Substantia nigra (tissue), 51 donors: ENCODE measurements at places on chromosomes 7 and 10.
A peak's percentile ranks its signal among the peaks of the same experiment; 100 is the strongest.

GRCh38 chr7:94923412-94923811 lies 16.0 kb downstream of the PPP1R9A start:
- DNase-seq = no peak

DNA sequence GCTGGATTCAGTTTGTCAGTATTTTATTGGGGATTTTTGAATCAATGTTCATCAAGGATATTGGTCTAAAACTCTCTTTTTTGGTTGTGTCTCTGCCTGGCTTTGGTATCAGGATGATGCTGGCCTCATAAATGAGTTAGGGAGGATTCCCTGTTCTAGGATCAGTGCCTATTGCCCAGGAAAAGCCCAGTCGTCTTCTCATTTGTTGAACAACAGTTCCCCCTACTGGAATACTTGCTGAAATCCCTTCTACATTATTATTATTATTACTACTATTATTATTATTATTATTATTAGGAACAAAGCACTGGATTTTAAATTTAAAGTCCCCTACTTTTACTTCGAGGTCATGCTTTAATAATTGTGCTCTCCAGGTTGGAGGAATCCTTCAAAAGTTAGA lies 528.9 kb downstream of the MAGI2 start:
- DNase-seq = no peak

GRCh38 chr7:43516581-43517342 lies 66.1 kb upstream of the STK17A start:
- no peak for DNase-seq

GRCh38 chr7:139995017-139995915 lies 67.5 kb downstream of the PARP12 start:
- peak; percentile 47 for DNase-seq

DNA sequence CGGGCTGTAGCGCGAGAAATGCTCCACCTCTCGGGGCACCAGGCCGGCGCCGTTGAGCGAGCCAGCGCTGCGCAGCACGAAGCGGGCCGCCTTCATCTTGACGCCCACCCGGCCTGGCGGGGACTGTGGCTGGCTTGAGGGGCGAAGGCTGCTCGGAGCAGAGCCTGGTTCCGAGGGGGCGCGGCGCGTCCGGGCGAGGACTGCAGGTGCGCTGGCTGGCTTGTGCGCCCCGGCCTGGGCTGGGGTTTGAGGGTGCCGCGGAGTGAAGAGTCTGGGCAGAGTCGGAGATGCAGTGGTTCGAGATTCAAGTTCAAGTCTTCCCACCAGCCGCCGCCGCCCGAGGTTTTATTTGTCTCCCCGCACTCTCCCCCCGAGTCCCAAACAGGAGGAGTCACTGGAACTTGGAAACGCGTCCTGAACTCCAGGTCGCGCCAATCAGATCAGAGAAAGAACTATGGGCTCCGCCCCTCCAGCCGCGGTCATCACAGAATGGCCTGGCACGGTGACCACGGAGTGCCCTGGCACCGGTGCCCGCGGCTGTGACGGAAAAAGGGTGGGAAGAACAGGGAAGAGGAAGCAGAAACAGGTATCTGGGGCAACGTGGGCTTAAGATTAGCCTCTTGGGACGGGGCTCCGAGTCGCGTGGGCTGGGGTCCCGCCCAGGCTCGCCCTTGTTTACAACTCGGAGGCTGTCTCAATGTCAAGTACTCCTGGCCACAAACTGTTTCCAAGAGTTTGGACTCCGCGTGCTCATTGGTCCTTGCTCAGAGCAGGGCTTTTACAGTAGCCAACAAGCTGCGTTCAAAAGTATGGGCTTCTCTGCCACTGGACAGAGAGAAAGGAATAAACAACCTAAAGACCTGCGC lies at the start of gene PDK4:
Gene PDK4 (minus strand): TSS at position 319 of the 866 bp plus-strand sequence. CDS start 223 bp downstream, at position 96.
- DNase-seq = peak; percentile 84

- no peak for DNase-seq
These were observed 74.5 kb downstream of the DNAJC1 start for GRCh38 chr10:21929070-21929469.

DNA sequence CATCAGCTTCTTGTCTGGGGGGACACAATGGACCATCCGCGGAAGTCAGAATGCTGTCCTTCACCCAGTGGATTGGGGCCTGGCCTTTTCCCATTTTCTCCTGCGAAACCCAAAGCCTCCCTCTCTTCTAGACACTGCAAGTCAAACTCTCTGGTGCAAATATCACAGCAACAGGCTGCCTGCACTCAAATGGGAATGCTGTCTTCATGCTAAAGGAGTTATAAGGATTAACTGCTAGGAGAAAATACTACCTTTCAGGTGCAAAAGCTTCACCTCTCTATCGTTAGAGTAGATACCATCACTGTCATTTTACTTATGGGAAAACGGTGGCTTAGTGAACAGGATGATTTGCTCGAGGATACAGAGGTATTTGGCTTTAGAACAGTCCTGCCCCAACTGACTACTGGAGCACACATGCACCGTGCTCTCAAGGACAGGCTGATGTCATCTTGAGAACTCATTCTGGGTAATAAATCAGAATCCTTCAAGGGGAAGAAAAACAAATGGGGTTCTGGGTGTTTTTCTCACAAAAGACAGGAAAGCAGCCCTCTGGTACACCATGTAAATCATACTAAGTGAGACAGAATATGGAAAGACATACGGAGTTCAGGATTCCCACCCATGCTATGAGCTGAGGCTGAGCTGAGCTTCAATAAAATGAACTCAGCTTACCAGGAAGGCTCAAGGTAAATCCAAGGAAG lies 100.9 kb downstream of the SAMD9 start:
- no peak for DNase-seq

- no peak for DNase-seq
These were observed 428.8 kb downstream of the KCNMA1 start for GRCh38 chr10:77208684-77209256.

GRCh38 chr7:66443946-66444345 lies 184.7 kb upstream of the KCTD7 start:
- no peak for DNase-seq

DNA sequence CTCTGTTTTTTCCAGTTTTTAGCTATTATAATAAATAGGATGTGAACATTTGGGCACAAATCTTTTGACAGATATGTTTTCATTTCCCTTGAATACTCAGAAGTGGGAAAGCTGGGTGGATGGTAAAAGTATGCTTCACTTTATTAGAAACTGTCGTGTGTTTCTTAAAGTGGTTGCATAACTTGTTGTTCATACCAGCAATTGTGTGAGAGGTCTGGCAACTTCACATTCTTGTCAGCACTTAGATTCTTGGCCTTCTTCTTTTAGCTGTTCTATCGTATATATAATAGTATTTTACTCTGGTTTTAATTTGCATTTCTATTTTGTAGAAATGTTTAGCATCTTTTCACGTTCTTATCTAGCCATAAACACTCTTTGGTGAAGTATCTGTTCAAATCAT lies 894.4 kb downstream of the KCNMA1 start:
- DNase-seq = no peak

DNA sequence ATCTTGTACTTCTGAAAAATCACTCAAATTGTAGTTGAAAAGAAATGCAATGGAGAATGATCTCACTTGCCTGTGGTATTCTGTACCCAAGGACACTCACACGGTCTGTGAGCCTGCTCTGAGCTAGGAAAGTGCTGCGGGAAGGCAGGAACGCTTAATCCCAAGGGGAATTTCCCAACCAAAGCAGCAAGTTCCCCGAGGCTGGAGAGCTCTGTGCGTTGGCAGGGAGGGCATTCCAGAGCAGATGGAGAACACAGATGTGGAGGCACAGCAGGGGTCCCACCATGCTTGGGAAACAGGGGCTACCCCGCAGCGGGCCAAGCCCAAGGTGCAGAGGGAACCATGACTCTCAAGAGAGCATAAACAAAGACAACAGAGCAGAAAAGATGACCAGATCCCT lies 13.6 kb downstream of the SVIL start:
- DNase-seq = no peak

GRCh38 chr10:287026-287709 lies 151.9 kb downstream of the ZMYND11 start:
- DNase-seq = no peak

DNA sequence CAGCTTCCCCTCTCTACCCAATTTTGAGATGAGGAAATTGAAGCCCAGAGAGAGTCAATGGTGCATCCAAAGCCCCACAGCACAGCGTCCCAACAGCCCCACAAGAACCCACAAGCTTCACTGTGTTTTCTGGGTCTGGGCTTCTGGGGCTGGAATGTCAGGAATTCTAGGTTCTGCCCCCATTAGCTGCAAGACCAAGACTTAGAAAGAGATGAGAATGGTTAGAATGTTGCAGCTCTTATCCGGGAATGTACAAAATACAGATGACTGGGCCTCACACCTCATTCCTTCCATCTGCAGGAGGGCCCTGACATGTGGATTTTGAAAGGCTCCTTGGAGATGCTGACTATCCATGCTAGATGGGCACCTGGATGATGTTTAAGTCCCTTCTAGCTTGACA lies 6.0 kb upstream of the SGPL1 start:
- no peak for DNase-seq

DNA sequence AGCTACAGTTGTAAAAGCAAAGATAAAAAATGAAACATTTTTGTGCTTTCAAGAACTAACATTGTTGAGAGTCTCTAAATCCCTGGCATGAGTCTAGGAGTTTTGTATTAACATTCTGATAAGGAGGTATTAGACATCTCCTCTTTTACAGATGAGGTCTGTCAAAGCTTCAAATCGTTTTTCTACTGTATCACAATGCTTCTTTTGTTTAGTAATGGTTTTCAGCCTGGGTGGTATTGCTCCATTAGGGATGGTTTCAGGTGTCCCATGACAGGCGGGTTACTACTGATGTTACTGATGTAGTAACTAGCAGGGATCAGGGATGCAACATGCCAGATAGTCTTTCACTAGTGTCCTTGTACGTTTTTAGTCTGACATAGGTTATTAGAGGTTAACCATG lies 27.4 kb downstream of the STAM start:
- DNase-seq = no peak

DNA sequence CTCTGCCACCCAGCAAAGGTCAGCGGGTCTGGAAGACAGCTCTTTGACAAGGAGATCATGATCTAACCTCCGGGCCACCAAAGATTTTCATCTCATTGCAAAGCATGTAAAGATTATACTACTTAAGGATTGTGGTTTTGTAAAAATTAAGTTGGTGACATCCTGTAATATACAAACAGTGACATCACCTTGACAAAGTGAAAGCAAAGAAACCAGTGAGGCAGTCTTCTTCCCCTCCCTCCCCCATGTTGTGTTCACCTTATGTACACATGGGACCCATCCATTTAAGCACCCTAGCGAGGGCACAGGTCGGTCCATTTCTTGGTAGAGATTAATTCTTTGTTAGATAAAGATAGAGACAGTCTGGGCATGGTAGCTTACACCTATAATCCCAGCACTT lies 3.9 kb downstream of the MDH2 start:
- no peak for DNase-seq

- DNase-seq = no peak
These were observed 26.4 kb upstream of the YAE1 start for GRCh38 chr7:39539816-39540215.

DNA sequence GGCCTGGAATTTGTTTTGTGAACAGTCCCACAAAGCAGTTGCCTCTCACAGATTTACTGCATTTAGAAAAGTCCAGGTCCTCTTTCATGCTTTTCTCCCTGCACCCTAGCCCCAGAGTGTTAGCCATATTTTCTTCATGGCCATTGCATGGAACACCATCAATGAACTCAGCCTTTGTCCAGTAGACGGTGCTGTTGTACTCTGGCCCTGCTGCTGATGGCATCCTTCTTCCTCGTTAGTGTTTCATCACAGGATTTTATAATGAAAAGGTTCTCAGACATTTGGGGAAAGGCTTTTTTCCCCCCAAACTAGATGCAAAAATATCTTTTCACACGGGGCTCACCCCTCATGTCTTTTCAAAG lies 93.0 kb upstream of the SLC25A13 start:
- DNase-seq = no peak

- DNase-seq = no peak
These were observed 195.3 kb upstream of the MYO3A start for GRCh38 chr10:25738776-25739175.

DNA sequence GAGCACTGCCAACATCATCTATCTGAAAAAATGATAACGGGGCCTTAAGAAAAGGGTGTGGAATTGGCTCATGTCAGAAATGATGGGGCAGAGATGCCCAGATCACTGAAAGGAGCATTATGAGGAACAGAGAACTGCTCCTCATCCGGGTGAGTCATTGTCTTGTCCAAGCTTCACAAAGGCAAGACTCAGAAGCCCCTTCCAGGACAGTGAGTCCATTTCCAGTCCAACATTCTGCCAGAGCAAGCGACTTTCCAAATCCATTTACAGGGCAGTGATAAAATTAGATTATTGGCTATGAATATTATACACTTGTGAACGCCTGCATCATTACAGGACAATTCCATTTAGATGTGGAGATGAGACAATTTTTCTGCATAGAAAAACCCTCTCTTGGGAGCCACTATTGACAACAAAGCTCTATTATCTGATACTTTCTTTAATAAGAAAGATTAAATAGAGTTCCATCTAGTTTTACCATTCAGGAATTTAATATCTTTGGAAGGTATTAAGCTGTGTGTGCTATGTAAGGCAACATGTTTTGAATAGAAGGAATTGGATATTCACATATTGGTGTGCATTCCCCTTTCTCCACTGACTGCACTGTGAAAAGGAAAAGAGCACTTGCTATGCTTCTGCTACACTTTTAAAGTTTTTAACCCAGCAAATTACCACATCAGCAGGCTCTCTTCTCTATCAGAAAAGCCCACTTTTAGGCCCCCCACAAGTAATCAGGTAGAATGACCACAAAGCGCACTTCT lies 159.6 kb downstream of the NRP1 start:
- DNase-seq = no peak

- no peak for DNase-seq
These were observed at the start of gene KCNMA1 for GRCh38 chr10:77637532-77638320. Gene KCNMA1 (minus strand): TSS chr10:77637808.

DNA sequence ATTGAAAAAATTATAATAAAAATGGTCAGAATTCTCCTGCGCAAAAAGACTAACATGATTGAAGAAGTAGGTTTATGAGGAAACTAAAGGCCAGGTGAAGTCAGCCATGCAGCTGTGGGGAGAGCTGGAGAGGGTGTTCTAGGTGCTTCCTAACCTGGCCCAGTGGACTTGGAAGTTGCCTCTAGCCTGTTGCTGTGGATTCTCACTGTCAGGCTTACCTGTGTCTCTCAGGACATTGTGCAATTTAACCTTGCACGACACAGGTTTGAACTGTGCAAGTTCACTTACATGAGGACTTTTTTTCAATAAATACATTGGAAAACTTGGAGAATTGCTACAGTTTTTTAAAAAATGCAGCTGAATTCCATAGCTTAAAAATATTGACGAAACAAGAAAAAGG lies 266.4 kb downstream of the CXCL12 start:
- no peak for DNase-seq

GRCh38 chr7:14085901-14086300 lies 96.4 kb upstream of the ETV1 start:
- no peak for DNase-seq

- no peak for DNase-seq
These were observed 12.2 kb upstream of the GIMAP7 start for GRCh38 chr7:150502519-150502918.

GRCh38 chr10:28891058-28891713 lies 213.9 kb downstream of the BAMBI start:
- no peak for DNase-seq

- DNase-seq = no peak
These were observed 15.7 kb upstream of the ZNF862 start for GRCh38 chr7:149822353-149822943.

GRCh38 chr7:101743241-101743994 lies 74.0 kb upstream of the CUX1 start:
- DNase-seq = no peak

GRCh38 chr10:120963594-120964220 lies 112.5 kb downstream of the WDR11 start:
- no peak for DNase-seq

- DNase-seq = no peak
These were observed 75.9 kb downstream of the RGS10 start for GRCh38 chr10:119466655-119467054.

- no peak for DNase-seq
These were observed 159.2 kb downstream of the BTAF1 start for GRCh38 chr10:92082583-92083280.
